ENCODE measurements at places on chromosomes 2 and 18.

DNA sequence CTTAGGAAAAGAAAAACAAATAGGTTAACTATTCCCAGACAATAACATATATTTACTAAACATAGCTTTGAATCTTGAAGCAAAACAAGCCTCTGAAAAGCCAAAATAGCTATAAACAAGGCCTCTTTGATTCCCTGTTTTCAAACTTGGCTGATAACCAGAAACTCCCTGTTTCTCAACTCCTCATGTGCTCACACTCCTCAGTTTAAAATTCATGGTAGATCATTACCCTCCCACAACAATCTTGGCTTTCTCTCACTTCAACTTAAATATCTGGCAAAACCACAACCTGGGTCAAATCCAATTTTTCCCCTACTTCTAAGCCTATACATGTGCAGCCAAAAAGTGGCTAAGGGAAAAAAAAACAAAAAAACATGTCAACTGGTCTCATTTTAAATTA, 15.6 kb downstream of the SUCLG1 start:
- DNase-seq = no peak

- no peak for DNase-seq
These were observed 144.6 kb upstream of the LYPD1 start for GRCh38 chr2:132814651-132815050.

GRCh38 chr2:129729646-129730045, 249.8 kb upstream of the RAB6C start:
- DNase-seq = no peak

GRCh38 chr18:45680066-45680690, 43.8 kb upstream of the SLC14A1 start:
- DNase-seq = no peak

DNA sequence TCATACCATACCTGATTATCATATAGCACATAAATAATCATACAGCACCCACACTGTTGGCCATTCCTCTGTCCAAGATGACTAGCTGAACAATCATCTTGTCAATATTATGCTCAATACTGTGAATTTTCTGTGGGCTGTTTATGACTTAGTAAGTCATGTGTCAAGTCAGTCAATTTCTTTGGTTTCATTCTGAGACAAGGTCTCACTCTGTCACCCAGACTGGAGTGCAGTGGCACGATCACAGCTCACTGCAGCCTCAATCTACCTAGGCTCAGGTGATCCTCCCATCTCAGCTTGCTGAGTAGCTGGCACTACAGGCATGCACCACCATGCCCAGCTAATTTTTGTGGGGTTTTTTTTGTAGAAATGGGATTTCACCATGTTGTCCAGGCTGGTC, 5.7 kb downstream of the MCM6 start:
- DNase-seq = no peak

DNA sequence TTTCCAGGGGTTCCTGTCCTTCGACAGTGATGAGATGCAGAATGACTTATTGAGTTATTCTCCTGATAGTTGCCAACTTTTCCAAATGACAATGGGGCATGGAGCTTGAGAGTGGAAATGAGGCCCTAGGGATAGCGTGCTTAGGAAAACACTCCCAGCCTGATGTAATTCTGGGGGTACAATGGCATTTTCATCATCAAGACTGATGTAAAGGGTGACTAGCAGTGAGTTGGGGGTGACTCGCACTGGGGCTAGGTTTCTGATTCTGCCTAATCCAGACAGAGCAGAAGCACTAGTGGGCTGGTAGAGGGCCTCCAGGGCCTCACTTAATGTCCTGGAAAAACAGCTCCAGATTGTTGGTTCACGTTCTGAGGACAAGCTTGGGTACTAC, 34.0 kb upstream of the IL37 start:
- no peak for DNase-seq

GRCh38 chr2:142791335-142791734, 86.1 kb upstream of the KYNU start:
- DNase-seq = no peak

GRCh38 chr2:181264001-181264400, 193.2 kb upstream of the ITGA4 start:
- no peak for DNase-seq

DNA sequence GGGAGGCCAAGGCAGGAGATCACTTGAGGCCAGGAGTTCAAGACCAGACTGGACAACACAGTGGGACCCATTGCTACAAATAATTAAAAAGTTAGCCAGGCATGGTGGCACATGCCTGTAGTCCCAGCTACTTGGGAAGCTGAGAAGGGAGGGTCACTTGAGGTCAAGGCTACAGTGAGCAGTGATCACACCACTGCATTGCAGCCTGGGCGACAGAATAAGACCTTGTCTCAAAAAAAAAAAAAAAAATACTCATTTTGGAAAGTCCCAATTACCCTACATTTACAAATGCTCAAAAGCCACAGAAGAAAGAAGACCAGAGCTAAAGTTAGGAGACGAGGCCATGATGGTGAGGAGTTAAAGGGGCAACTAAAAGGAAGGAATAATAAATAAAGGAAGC, 61.9 kb downstream of the COLEC12 start:
- no peak for DNase-seq

GRCh38 chr2:8138923-8139667, 542.8 kb upstream of the ID2 start:
- DNase-seq = no peak

DNA sequence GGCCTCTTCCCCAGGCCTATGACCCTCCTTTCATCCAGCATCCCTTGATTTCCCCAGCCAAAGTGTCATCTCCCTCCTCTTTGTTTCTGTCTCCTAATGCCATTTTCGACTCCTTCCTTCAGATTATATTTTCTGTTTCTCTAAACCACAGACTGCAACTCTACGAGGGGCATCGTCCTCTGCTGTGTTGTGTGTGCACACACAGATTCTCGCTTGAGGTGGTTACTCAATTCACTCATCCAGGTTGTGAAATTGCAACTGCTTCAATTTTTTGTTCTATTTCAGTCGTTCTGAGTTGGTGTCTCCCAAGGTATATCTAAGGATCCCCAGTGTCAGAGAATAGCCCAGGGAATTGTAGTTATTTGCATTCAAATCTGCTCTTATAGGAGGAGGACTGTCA, 113.5 kb upstream of the NDUFV2 start:
- DNase-seq = no peak

DNA sequence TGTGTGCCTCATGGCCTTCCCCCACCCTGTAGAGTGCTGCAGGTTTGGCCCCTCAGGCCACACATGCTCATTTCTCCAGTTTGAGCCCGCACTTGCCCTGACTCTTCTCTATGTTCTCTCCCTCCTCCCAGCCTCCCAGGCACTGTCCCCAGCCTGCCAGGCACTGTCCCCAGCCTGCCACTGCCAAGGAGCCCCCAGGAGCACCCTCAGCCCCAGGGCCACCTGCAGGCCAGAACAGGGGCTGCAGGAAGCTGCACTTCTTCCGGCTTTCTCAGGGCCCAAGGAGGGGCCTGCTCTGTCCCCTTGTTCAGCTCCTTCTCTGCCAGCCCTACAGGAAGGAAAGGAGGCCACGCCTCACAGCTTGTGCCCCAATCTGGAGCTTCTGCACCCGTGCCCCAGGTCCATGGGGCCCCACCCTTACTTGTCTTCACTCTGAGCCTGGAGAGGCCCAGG, 31.6 kb downstream of the CYP26B1 start:
- no peak for DNase-seq

DNA sequence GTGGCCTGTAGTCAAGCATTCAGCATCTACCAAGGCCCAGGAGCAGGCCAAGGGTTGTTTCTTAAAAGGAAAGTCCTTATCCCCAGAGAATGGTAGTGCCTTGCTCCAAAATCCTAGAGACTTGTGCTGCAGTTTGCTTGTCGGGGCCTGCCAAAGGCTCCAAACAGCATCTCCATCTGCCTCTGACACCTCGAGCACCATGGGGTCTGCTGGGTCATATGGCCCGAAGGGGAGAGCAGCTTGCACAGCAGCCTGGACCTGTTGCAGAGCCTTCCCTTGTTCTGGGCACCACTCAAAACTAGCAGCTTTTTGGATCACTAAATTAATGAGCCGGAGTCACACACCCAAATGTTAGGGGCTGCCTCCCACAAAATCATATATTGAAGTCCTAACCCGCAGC, 35.7 kb downstream of the GNAL start:
- DNase-seq = no peak

- DNase-seq = no peak
These were observed 135.9 kb downstream of the ABCA12 start for GRCh38 chr2:215002500-215002899.

DNA sequence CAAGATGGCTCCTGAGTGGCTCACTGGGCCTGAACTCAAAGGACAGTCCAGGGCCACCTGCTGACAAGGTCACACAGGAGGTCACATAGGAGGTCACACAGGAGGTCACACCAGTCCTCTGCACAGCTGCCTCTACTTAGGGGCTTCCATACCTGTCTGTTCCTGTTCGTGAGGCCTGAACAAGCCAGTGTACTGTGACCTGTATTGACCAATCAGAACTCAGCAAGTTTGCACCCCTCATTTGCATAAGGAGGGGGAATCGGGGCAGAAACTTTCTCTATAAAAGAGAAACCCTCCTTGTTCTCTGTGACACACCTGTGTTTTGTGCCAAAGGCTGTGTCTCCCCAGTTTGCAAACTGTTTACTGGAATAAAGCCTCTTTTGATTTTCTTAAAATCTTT, 478.9 kb downstream of the EIPR1 start:
- DNase-seq = no peak

DNA sequence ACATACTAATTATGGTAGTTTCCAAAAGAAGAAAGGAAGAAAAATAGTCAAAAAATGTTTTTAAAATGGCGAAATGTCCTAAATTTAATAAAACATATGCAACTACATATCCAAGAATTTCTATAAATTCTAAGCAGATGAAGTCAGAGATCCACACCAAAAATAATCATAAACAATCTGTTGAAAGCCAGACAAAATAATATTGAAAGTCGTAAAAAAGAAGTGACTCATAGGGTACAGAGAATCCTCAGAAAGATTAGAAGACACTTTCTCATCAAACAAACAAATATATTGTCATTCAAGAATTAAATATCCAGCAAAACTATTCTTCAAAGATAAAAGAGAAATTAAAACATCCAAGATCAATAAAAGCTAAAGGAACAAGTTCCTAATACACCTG, 281.4 kb upstream of the ZNF804A start:
- DNase-seq = no peak

DNA sequence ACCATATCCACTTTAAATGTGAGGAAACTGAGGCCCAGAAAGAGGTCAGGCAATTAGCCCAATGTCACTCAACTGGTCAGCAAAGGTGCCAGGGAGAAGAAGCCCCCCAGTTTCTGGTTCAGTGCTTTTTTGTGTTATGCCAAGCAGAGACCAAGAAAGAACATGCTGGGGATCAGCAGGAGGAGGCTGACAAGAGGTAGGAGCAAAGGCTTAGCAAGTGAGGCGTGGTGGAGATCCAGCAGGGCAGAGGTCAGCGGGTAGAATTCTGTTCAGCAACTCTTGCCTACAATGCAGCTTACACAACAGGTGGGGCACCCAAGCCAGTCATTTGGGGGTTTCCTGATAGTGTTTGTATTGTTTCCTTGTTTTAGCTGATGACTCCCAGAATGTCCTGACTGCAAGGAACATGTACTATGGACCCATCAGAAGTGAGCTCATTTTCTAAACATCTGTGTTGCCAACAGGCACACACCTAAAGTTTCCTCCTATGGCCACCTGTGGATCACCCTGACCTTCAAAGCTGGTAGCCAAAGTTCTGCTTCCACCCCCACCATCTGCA, 28.2 kb downstream of the LPIN2 start:
- DNase-seq = no peak

GRCh38 chr18:60347526-60348045, 25.0 kb downstream of the MC4R start:
- no peak for DNase-seq

- DNase-seq = no peak
These were observed 6.6 kb downstream of the IL1RN start for GRCh38 chr2:113133704-113134598.

- peak; percentile 71 for DNase-seq
These were observed at the start of gene SERTAD2 for GRCh38 chr2:64653109-64654062. Gene SERTAD2 (minus strand): TSS chr2:64653913. CDS start chr2:64636871, 17,042 bp downstream.

GRCh38 chr2:109417701-109418335, 195.9 kb downstream of the SEPTIN10 start:
- no peak for DNase-seq

DNA sequence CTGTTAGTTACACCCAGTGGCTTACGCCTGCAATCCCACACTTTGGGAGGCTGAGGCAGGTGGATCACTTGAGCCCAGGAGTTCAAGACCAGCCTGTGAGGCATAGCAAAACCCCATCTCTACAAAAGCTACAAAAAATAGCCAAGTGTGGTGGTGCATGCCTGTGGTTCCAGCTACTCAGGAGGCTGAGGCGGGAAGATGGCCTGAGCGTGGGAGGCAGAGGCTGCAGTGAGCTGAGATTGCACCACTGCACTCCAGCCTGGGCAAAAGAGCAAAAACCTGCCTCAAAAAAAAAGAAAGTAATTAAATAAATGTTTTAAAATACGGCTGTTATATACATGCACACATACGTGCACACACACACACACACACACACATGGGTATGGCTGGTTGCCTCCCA, 194.8 kb downstream of the HDAC4 start:
- DNase-seq = no peak

- DNase-seq = no peak
These were observed 2.9 kb upstream of the MAB21L4 start for GRCh38 chr2:240898731-240899467.

- DNase-seq = peak; percentile 87
These were observed 4.4 kb downstream of the CCL20 start for GRCh38 chr2:227817850-227818674.

DNA sequence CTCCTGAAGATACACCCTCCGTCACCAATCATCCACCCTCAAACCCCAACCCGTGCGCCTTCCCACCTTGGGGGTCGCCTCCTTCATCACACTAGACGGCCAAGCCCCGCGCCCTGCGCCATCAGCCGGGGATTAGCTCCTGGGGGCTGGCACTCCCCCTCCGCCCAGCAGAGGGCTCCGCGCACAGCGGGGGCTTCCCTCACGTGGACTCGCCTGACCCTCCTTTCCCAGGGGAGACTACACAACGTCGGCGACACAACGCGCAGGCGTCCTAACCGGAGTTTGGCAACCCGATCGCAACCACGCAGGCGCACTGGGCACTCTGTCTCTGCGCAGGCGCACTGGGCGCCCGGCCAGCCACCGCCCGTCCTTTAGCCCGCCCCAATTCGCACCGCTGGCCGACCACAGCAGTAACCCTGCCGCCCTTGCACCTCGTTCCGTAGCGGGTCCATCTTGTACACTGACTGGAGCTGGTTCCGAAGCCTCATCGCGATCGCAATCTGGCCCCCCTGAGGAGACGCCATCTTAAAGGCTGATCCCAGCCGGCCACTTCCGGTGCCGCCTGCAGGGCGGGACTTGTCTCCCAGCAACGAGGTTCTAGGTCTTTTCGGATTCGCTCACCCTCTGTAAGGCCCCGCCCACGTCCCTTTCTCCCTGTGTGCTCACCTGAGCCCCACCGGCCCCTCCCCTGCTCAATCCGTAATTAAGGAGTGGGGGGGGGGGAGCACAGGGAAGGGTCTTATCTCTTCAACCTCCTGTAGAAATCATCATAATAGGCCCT, at the start of gene PCGF1:
Gene PCGF1 (minus strand): TSS at position 551 of the 781 bp plus-strand sequence. CDS start 27 bp downstream, at position 524.
- peak; percentile 96 for DNase-seq

Data from stimulated activated CD8-positive, alpha-beta memory T cell treated with anti-CD3 and anti-CD28 coated beads, Interleukin-7, amount 100 ng/mL, for 48 hours (primary cell).